ENCODE measurements at places on chromosomes 5 and 9. TPM values are rescaled to one million over a fixed set of nuclear protein-coding genes. Genes with fewer than 3 reads are reported as not detected.

Gene GLRA1
- not detected for total RNA-seq

Gene LRRC19
- total RNA-seq, result not detected

Gene LCNL1
- total RNA-seq, result 2.0 TPM

Gene TMEM171
- not detected for total RNA-seq

Gene LRRC70
- total RNA-seq, result 9.6 TPM

Gene SLC4A9
- total RNA-seq, result 0.25 TPM

Gene ZNF883
- 0.98 TPM for total RNA-seq

Gene FCN2
- total RNA-seq, result not detected

Gene FRRS1L
- total RNA-seq, result 2.2 TPM

Gene ADAMTS12
- total RNA-seq, result 7.6 TPM

- DNase-seq, result no peak
Measured at GRCh38 chr5:204001-204400, 12.7 kb downstream of the LRRC14B start.

DNA sequence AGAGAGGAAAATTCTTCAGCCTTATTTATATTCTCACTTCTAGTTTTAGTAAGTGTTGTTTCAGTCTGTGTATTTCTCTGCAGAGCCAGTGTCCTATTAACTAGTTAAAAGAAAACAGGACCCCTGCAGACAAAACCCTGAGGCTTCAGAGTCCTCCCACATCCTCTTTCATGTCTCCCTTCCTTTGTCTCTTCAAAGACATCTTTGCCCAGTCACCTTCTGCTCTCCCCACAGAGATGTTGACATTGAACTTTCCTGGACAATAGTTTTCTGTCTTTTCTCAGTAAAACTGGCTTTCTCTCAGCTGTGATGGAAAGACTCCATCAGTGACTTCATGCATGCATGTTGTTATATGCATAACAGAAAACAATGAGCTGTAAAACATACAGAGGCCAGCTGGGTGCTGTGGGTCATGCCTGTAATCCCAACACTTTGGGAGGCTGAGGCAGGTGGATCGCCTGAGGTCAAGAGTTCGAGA, 20.2 kb downstream of the GRAMD2B start:
- DNase-seq, result no peak

GRCh38 chr5:57566914-57567313, 84.3 kb upstream of the ACTBL2 start:
- DNase-seq, result no peak

GRCh38 chr5:155052532-155052931, 39.0 kb downstream of the KIF4B start:
- no peak for DNase-seq

- no peak for DNase-seq
Measured at GRCh38 chr5:111278858-111279504, 54.8 kb downstream of the CAMK4 start.

GRCh38 chr5:174323878-174324281, 278.4 kb downstream of the NSG2 start:
- DNase-seq, result no peak

DNA sequence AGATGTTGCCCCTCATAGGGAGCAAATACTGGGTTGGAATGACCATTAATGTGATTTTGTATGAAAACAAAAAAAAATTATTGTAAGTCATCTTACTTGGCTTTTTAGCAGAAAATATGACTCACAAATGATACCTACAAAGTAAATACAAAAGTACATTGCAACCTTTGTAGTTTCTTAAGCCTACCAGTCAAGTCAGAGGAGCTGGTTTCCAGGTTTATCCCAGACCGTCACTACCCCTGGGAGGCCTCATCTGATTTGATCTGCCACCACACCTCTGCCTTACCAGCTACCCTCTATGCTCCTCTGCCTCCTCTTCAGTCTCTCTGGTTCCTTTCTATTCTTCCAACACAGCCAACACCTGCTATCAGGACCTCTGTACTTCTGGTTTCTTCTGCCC, 349.9 kb upstream of the CCNH start:
- DNase-seq, result no peak

DNA sequence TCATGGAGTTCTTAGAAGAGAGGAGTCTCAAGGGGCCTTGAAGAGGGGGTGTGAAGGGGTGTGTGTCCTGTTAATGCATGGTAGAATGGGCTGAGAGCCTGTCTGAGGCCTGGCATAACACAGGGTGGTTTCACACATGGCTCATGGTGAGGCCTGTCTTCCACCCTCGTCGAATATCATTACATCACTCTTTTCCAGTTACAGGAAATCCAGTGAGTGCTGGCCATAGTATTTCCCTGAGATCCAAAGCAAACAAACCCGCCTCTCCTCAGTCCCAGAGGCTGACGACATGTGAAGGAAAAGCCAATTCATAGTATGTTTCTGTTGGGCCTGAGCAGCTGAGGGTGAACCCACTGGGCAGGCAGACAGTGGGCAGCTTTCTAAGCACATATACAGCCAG, 159.4 kb upstream of the NR3C1 start:
- DNase-seq, result no peak

- no peak for DNase-seq
Measured at GRCh38 chr5:67246546-67247268, 50.1 kb upstream of the CD180 start.

- no peak for DNase-seq
Measured at GRCh38 chr5:91144491-91145332, 238.4 kb downstream of the ARRDC3 start.

- no peak for DNase-seq
Measured at GRCh38 chr5:41218929-41219657, 5.8 kb upstream of the C6 start.

DNA sequence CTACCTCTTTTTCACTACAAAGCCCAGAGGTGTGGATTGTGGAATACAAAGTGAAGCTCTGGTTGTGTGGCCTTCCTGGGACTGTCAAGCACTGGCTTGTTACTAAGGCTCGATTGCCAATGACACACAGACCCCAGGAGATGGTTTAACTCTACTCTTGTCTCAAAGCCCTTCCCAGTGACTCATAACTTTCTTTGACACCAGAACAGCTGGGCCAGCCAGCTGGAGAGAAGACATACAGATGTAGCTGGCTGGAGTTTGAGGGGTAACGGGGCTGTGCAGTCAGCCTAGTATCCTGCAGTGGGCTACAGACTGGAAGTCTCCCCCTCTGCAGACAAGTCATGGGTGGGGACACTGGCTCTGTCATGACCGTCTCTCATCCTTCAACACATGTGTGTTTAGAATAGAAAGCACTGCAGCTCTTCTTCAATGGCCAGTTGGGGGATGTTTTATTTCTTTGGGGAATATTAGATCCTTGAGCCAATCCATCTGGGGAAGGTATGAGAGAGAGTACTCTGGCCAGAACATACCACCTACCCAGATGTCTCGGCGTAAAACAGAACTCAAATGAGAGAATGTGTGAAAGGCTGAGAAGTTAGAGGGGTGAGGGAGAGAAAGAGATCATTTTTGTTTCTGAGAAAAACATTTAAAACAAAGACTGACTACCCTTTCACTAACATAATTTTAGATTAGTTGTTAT, 53.3 kb downstream of the SEMA6A start:
- DNase-seq, result no peak

DNA sequence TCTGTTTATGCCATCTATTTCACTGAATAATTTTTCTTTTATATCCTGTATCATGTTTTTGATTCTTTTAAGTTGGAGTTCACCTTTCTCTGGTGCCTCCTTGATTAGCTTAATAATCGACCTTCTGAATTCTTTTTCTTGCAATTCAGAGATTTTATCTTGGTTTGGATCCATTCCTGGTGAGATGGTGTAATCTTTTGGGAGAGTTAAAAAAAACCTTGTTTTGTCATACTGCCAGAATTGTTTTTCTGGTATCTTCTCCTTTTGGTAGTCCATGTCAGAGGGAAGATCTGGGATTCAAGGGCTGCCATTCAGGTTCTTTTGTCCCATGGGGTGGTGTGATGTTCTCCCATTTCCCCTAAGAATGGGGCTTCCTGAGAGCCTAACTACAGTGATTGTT, 800.8 kb upstream of the TYRP1 start:
- DNase-seq, result no peak

DNA sequence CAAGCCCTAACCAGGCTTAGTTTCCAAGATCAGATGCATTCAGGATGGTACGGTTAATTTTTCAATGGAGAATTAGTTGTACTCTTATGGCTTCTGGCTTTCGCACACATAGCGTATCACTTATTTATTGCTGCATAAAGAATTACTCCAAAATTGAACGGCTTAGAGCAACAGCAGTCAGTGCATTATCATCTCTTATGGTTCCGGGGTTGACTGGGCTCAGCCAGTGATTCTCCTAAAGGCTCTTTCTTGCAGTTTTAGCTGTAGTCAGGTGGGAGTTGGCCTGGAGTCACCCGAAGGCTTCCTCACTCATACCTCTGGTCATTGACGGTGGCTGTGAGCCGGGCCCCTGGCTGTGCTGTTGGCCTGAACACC, 595 bp upstream of the GRHPR start:
- no peak for DNase-seq

GRCh38 chr5:62979472-62979871, 400.9 kb downstream of the LRRC70 start:
- DNase-seq, result no peak

- DNase-seq, result no peak
Measured at GRCh38 chr9:125995006-125995405, 247.8 kb downstream of the PBX3 start.

Measured in vagina (tissue), 2 donors.